CD4-positive, alpha-beta T cell treated with Interleukin-4 for 1 hour (primary cell): ENCODE measurements at places on chromosomes 7 and 10.

DNA sequence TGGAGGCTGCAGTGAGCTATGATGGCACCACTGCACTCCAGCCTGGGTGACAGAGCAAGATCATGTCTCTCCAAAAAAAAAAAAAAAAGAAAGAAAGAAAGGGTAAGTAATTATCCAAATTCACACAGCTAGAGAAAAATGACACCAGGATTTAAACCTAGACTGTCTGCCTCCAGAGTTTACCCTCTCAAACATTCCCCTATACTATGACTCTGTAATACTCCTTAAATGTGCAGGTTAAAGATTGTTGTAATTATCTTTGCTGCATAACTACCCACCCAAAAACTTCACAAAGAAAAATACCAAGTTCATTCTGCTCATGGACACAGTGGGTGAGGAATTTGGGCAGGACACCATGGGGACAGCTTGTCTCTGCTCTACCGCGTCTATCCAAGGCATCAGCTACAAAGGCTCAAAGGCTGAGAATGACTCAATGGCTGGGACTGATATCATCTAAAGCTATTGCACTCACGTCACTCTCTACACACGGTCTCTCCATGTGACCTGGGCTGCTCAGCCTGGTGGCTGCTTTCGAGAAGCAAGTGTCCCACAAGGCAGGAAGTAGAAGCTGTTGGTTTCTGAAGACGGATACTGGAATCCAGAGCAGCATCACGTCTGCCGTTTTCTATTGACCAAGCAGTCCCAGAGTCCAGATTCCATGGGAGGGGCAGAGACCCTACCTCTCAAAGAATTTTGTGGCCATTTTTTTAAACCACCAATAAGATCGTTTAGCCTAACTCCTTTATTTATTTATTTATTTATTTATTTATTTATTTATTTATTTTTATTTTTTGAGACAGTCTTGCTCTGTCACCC lies 185.7 kb upstream of the AUTS2 start:
- peak; percentile 13 for DNase-seq

DNA sequence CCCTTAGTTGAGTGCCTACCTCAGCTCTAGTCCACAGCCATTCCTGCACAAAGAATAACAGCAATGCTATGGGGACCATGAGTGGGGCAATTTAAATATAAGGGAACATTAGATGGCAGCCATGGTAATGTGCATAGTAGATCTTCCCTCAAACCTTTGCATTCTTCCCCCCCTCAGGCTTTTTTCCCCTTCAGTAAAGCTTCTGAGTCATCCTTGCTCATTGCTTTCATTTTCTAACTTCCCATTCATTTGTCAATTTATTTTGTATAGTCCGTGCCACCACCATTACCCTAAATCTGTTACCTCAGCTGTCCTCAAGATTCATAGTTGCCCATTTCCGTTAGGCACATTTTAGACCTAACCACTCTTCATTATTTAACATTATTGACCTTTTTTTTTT lies 10.7 kb downstream of the HECTD2 start:
- no peak for DNase-seq

GRCh38 chr10:68628576-68629127 lies 68.5 kb downstream of the TET1 start:
- DNase-seq, result peak; percentile 21

DNA sequence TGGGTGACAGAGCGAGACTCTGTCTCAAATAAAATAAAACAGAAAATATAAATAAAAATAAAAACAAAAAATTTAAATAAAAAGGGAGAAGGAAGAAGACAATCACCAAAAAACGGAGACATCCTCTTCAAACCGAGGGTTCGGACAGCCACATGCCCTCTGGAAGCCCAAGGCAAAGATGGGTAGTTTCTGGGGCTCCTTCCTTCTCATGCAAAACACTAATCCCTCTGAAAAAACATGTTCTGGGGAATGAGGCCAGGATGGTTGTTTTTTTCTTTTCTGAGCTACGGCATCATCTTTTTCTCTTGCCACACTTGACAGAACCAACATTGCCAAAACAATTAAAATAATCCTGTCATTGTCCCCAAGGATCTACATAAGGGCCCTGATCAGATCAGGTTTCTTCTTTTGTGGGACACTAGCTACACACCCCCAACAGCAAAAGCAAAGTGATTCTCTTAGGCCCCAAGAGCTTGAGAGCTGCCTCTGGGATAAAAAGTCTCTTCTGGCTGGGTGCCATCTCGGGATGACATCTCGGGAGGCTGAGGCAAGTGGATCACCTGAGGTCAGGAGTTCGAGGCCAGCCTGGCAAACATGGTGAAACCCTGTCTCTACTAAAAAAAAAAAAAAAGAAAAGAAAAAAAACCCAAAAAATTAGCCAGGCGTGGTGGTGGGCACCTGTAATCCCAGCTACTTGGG lies 14.2 kb upstream of the POR start:
- DNase-seq, result no peak

- DNase-seq, result no peak
These were observed 539.2 kb upstream of the POT1 start for GRCh38 chr7:125468855-125469174.

- no peak for DNase-seq
These were observed 106.2 kb upstream of the AGK start for GRCh38 chr7:141444961-141445360.

GRCh38 chr10:61901829-61902444 lies 438 bp downstream of the ARID5B start:
- DNase-seq, result no peak

DNA sequence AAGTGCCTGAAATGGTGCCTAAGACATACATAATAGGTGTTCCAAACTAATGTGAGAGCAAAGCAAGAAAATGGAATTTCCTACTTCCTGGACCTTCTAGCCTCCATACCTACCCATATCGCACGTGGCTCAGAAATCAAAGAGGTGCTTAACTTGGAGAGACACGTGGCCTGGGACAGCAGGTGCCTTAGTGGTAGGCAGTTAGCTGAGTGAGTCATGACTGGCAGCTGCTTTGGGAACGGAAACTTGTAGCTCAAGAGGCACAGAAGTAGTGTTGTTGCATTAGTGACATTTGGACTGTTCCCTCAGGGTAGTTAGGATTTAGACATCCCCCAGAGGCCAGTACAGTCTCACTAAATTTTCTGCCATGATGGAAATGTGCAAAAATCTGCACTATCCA lies 12.0 kb upstream of the BMPER start:
- DNase-seq, result no peak

- peak; percentile 43 for DNase-seq
These were observed at the start of gene JCAD for GRCh38 chr10:30059209-30060107. TSS of gene JCAD (minus strand) at chr10:30059586. CDS start at chr10:30047812, 11,774 bp downstream.

DNA sequence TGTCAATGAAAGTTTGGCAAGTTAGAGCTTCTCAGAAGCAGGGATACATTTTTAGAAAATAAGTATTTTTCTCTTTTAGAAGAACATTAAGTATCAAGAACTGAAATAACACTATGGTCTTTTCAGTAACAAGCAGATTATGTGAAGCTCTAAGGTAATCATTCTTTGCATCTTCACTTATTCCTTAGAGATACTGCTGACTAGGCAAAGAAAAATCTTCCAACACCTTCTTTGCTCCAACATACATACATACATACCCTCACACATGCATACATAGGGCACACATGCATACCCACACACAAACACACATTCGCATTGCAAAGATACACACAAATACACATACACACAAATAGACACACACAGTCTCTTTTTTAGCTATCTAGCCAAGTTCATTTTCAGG lies 37.8 kb upstream of the CACNB2 start:
- no peak for DNase-seq

GRCh38 chr7:23431702-23432199 lies 38.5 kb downstream of the IGF2BP3 start:
- DNase-seq, result no peak

- no peak for DNase-seq
These were observed 26.9 kb downstream of the TWIST1 start for GRCh38 chr7:19090526-19090925.

- DNase-seq, result peak; percentile 70
These were observed 105.2 kb upstream of the PPIF start for GRCh38 chr10:79241990-79242619.

- DNase-seq, result no peak
These were observed 74.0 kb downstream of the JMJD1C start for GRCh38 chr10:63391812-63392211.
